ENCODE measurements at places on chromosomes 7 and 10.

DNA sequence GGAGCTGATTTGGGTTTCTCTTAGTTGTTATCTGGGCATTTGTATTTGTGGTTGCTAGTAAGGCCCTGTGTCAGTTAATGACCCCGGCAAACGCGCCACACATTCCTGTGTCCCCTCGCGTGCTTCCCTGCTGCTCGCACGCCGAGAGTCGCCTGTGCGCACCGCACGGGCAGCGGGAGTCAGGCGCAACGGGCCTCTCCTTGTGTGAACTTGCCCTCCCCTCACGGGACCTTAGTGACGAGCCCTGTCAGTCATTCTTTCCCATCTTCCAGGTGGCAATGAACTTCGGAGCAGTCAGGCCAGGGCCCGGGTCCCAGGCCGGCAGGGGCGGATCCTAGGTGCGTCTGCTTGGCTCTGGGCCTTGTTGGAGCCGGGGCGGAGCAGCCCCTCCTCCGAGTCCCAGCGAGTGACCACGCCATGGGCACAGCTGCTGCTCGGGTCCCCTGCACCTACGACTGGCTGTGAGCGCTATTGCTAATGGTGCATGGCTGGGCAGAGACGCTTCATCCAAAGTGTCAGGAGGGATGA, 12.4 kb upstream of the PRKAR1B start:
- DNase-seq: no peak

DNA sequence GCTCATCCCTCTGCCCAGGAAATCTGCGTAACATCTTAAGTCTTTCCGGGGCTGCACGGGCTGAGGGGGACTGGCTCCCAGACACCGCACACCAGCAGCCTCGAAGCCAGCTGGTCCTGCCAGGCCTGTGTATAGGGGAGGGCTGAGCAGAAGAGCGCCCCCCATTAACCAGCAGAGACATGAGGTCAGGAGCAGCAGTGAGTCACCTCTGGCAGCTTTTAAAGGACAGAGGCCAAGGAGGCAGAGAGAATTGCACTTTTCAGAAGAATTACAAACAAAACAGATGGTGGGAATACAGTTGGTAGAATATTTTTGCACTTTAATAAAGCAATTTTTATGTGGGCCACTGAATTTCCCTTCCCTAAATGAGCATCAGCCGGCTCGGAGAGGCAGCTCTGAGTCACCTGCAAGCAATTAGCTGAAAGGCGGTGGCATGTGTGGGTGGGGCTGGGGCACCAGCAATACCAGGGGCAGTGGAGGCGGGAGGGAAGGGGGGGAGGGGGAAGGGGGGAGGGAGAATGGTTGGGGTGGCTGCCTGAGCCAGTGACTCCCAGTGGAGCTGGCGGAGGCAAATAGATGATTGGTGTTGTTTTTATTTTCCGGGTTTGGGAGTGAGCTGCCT, 39.1 kb downstream of the GOLGA7B start:
- no peak for DNase-seq

DNA sequence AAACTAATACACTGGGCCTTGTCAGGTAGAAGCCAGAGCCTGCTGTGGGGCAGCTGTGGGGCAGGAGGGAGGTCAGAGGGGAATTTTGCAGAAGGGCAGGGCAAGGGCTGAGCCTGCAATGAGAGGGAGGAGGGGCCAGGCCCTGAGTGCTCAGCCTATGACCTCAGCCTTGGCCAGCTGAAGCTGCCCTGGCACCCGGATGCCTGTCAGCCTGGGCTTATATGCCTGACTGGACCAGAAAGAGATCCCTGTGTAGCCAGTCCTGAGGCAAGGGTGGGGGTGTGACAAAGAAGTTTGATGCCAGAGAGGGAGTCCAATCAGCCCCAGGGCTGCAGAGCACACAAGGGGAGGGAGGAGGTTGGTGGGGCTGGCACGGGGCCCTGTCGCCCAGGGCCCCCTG, 22.3 kb upstream of the PRRT4 start:
- DNase-seq: no peak

DNA sequence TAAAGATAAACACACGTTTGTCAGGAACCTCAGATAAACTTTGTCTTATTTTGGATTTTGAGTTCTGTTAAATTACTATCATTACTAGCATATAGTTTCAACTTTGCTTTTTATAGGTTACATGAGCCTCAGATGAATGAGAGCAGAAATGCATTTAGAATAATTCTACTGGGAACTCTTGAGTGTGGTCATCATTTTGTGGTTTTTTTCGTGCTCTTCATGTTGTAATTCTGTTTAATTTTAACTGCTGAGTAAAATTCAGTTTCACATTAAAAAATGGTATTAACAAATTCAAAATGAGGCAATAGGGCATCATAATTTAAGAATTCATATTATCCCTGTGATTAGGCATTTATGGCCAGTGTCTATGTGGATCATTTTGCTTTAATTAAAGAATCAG, 72.9 kb downstream of the GNAI1 start:
- DNase-seq: no peak

- DNase-seq: no peak
These were observed 49.1 kb downstream of the DOCK4 start for GRCh38 chr7:112157072-112157471.

- peak; percentile 44 for DNase-seq
These were observed 49.0 kb downstream of the PIK3AP1 start for GRCh38 chr10:96671211-96671890.

DNA sequence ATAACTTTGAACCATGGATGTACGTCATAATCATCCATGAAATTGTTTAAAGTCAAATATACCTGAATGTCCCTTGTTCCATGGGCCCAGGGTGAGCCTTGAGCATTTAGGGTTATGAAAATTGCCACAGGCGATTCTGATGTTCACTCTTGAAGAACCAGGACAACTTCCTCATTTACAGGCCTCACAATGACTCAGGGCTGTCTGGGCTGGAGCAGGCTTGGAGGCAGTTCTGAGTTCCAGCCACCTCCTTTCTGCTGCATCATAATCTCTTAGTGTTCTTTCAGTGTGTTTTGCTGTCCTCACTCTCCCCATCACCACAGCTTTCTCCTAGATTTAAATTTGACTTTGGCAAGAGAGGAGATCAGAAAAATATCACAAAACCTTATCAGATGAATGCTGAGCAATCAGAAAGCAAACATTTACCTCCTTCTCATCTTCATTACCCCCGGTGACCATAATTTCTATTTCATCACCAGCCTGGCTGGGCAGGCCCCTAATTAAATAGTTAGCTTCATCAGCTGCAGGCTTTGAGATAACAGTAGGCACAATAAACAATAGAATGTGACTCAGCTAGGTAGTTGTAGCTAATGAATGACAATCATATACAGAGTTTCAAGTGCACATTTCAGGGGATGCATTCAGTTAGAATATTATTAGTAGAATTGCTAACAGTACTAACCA, 571.0 kb downstream of the SH2D4B start:
- DNase-seq: no peak

DNA sequence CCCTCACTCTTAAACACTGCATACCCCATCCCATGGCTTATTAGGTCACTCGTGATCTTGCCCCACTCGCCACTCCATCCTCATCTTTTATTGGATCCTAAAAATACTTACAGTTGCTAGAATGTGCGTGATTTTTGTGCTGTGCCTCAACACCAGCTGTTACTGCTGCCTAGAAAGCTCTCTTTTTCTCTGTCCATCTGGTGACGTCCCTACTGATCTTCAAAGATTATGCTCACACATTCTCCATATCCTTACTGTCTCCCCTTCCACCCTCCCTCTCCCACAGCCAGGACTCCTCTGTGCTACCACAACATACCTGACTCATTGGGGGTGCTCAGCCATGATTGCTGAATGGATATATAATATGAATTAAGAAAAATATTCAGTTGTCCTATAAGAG, 42.0 kb downstream of the CDK6 start:
- DNase-seq: no peak

DNA sequence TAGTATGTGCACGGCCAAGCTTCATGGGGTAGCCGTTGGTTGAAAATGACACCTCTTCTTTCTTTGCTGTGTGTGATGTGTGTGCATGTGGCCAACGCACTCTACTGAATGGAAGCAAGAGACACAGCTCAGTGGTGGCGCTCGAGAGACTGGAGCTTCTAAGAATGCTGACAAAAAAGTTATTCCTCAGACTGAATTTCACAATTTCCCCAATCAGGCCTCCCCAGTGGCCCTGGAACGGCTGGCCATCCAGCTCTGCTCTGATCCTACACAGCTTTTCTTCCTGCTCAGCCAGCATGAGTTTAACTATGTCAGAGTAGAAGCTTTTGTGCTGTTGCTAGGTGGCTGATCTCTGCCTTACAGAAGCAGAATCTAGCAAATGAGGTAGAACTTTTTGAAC, 186.7 kb upstream of the PLXDC2 start:
- no peak for DNase-seq

DNA sequence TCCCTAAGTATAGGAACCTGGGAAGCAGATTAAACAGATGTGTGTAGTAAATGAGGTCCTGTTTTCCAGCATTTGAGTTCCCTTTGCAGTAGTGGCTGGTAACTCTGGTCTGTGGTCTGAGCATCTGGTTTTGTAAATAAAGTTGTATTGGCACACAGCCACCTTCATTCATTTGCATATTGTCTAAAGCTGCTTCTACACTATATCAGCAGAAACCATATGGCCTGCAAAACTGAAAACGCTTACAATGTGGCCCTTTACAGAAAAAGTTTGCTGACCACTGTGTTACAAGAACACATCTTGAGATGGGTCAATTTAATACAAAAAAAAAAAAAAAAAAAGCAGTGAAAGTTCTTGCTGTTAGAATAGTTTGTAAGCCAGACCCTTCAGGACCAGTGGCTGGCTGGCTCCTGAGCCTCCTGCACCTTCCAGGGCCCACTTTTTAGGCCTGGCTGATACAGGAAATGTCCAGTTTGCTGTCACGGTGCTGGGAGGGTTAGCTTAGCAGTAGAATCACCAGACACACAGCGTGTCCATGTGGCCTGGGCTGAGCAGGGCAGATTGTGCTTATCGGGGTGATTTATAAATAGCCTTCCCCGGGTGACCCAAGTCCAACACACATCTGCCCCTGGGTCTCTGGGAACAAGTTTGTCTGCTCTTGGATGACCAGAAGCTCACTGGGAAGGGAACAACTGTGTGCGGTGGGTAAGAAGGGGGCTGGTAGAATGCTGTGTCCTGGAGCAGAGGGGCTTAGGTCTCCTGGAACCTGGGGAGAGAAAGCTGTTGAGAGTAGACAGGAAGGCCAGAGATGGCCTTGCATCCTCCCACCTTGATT, 1.4 kb downstream of the C10orf71 start:
- DNase-seq: no peak

DNA sequence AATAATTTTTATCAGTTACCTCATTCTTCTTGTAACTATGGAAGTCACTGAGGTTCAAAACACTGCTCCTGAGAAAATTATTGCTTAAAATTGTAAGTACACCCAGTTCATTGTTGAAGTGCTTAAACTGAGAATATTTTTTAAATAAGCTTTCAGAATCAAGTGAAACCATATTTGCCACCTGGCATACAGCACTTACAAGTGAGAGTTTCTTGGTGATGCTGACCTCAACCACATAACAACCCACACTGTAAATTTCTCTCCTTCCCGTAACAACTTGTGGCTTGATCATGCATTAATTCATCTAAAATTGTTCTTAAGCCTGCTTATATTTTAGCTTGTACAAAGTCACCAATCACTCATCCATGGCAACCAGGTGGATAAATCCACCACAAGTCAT, 34.0 kb downstream of the IMMP2L start:
- peak; percentile 2 for DNase-seq

DNA sequence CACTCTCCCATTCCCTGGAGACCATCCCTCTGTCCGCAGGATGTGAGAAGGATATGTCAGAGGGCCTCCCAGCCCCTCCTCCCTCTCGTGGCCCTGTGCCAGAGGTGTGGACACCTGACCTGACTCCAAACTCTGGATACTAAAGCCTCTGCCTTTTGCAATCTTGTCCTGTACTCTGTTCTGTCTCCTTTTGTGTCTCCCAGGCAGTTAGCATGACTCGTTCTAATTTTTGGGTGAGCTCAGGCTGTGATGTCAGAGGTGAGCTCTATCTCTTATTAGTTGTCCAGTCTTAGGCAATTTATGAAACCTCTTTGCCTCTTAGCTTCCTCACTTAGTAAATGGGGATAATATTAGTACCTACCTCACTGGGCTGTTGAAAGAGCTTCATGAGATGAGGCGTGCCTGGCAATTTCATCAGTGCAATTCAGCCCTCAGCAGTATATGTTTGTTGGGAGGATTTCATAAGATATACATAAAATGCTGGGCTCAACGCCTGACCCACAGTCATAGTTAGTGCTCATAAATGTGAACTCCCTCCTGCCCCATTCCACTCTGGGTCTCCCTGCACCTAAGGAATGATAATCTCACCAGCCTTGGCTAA, 10.9 kb downstream of the MARVELD1 start:
- no peak for DNase-seq

- no peak for DNase-seq
These were observed 116.5 kb downstream of the MARCHF5 start for GRCh38 chr10:92407305-92408016.

DNA sequence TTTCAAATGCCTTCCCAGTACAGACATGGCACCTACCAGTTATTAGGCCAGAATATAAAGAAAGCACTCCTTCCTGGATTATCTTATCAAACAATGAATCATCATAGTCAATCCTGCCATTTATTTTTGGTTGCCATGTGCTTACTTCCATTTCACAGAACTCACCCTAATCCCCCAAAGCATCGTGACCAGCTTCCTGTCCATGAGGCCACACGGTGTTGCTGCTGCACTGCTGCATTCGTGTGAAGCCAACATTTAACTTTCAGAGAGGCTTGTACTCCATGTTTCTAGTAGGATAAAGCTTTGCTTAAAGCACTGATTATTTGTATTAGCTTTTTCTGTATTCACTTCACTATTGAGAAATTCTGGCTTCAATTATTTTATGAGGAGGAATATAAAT, 14.4 kb downstream of the COL28A1 start:
- DNase-seq: no peak

DNA sequence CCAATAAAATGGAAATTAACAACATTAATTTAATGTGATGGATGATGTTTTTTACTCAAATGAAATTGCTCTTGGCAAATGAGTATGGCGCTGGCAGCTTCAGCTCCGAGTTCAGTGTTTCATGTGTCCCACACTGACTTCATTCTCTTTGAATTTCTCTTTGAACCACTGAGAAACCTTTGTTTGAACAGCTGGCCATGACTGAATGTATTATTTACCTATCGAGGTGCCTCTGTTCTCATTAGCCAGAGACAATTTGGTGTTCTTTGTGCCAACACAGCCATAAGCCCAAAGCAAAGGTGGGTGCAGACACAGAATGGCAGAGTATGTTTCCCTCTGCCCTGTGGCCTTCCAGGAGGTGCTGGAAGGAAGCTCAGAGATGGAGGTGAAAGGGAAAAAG, 42.1 kb downstream of the TMEM178B start:
- DNase-seq: no peak

- DNase-seq: no peak
These were observed 341.1 kb downstream of the SFMBT2 start for GRCh38 chr10:7069706-7070105.

DNA sequence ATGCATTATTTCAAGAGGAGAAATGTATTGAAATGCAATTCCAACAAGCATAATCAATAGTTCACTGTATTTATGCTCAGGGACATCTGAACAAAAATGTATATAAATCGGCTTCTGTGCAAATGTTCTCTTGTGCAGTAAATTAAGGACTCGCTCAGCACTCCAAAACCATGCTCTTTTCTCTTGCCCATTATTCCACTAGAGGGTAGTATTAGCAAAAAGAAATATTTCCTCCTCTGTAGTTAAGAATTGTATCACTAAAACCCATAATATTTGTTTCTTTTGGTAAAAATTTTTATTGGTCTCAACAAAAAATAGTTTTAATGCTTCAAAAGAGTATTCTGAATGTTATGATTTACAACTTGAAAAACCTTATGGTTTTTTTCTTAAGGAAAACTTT, 803.1 kb downstream of the PCDH15 start:
- DNase-seq: no peak
